ENCODE measurements at places on chromosomes 3 and 15.

GRCh38 chr15:75023872-75024636, 664 bp downstream of the PPCDC start:
- DNase-seq: peak; percentile 48

GRCh38 chr3:69861556-69861955, 122.3 kb downstream of the MITF start:
- DNase-seq: no peak

DNA sequence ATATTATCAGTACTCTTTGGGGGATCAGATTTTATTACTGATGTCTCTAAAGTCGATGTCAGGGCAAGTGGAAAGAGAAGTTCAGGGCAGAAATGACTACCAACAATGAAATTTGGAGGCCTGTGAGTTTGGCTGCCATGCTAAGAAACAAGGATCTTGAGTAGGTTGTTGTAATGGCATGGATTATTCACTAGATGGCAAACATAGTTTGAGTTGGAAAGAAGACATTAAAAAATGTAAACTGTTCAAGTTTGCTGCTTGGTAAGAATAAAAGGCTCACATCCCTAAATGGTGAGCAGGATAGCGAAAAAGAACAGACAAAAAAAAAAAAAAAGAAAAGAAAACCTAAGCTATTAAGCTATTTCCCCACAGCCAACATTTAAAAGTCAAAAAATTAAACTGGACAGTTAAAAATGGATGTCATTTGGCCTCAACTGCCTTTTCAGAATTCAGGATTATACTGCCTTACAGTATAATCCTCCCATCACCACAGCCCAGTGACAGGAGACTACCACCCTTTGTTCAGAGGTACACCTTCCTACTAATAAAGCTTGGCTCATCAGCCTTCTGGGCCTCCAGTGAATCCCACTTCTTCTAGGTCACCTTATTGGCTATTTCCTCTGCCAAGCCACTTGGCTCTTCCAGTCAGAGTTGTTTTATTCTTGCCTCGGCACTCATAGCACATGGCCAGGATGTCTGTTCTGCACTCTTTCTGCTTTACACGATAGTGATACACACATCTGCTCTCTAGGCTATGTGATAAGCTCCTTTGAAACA, 163.7 kb downstream of the PLD1 start:
- DNase-seq: no peak

- DNase-seq: no peak
Observed at GRCh38 chr3:143928056-143928455, 43.6 kb upstream of the DIPK2A start.

GRCh38 chr3:197600796-197601565, 45.2 kb upstream of the BDH1 start:
- DNase-seq: no peak

DNA sequence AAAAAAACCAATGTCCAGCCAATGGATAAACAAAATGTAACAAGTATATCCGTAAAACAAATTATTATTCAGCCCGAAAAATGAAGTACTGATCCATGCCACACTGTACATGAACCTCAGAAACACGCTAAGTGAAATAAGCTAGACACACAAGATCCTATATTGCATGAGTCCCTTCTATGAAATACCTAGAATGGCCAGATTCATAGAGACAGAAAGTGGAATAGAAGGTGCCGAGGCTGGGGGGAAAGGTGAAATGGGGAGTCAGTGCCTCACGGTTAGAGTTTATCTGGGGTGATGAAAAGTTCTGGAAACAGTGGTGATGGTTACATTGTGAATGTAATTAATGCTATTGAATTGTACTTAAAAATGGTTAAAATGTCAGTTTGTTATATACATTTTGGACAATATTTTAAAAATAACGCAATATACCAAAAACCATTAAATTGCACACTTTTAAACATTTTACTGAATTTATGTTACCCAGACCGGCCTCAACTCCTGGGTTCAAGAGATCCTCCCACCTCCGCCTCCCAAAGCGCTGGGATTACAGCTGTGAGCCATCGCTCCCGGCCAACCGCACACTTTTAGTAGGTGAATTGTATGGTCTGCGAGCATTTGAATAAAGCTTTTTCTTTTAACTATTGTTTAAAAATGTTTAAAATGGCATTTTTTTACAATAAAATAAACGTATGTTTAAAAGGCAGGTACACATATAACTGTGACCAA, 2.1 kb downstream of the RNF168 start:
- DNase-seq: no peak

DNA sequence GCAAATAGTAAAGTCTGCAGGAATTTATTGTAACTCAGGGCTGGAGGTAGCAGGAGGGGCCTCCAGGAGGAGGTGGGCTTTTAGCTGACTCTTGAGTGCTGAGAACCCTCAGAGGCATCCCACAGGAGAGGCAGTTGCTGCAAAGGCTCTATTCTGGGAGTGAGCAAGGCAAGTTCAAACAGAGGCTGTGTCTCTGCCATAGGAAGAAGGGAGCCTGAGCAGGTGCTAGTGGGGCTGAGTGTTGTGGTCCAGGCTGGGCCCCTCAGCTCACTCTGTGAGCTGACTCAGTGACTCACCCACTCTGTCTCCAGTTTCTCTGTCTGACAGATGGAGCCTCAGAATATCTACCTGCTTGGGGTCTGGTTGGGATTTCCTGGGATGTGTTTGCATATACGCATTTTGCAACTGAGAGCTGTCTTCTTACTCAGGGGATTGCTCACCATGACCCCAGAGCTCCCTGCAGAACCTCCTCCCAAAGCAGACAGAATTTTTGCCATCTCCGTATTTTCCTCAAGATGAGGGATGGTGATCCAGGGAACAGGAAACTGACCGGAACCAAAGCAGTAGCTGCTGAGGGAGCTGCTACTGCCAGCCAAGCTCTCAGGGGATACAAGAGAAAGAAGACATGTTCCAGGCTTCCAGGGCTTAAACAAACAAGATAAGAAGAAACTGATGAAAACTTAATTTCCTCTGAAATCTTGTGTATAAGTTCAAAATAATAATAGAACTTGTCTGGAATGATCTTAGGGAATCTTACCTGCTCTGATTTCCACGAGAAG, 13.6 kb upstream of the NOX5 start:
- DNase-seq: no peak

- DNase-seq: no peak
Observed at GRCh38 chr15:82122746-82123400, 77.1 kb upstream of the MEX3B start.

DNA sequence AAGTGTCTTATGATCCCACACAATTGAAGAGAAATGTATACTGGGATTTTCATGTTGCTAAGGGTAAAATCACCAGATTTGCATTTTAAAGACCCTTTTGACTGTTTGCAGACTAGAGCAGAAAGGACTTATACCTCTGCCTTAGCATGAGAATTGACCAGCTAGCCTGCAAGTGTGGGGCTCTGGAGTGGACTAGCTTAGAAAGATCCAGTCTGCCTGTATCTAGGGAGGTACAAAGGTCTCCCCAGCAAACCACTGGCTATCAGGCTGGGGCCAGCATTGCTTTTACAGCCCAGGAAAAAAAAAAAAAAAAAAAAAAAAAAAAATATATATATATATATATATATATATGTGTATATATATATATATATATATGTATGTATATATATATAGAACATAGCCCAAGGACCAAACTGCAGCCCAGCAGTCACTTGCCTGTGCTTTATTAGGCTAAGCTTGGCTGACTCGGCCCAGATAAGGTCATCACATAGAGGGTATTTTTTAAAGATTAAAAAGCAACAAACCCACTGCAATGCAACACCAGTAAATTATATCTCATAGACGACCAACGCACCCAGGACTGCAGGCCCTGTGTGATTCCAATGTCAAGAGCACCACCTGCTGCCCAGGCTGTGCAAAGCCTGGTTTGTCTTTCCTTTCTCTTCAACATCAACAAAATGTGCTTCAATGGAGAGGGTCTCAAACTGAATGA, 63.7 kb downstream of the DCLK3 start:
- DNase-seq: peak; percentile 52

GRCh38 chr3:131739211-131739610, 236.4 kb upstream of the MRPL3 start:
- no peak for DNase-seq

- DNase-seq: no peak
Observed at GRCh38 chr3:153889905-153890334, 231.3 kb upstream of the ARHGEF26 start.

DNA sequence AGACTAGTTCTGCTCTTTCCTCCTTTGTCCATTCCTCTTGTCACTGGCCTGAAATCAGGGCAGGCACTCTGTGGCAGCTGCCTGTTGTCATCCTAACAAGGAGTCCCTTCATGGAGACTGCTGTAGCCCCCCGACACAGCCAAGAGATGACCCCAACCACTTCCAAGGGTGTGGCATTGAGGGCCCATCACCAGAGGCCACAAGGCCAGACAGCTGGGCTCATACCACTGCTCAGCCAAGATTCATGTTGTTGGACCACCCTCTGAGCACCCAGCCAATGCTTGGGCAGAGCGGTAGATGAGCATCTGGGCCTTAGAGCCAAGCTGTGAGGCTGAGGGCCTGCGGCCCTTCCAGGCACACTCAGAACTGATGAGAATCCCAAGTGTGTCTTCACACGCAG, 85.4 kb downstream of the EPHB1 start:
- no peak for DNase-seq

DNA sequence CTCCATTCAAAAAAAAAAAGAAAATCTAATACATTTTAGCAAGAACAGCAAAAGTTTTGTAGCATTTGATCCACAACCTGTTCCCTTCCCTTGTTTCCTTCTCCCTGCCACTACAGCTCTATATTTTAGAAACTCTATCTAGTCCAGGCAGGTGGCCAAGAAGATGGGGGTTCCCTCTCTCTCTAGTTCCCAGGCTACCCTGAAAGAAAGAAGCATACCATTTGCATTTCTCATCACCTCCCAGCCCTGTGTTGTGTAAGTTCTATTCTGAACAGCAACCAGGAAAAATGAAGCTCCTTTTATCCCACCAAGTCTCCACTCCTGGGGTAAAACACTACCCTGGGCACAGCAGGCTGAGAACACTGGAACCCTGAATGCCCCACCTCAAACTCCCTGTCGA, 100.0 kb downstream of the PCCB start:
- DNase-seq: no peak

DNA sequence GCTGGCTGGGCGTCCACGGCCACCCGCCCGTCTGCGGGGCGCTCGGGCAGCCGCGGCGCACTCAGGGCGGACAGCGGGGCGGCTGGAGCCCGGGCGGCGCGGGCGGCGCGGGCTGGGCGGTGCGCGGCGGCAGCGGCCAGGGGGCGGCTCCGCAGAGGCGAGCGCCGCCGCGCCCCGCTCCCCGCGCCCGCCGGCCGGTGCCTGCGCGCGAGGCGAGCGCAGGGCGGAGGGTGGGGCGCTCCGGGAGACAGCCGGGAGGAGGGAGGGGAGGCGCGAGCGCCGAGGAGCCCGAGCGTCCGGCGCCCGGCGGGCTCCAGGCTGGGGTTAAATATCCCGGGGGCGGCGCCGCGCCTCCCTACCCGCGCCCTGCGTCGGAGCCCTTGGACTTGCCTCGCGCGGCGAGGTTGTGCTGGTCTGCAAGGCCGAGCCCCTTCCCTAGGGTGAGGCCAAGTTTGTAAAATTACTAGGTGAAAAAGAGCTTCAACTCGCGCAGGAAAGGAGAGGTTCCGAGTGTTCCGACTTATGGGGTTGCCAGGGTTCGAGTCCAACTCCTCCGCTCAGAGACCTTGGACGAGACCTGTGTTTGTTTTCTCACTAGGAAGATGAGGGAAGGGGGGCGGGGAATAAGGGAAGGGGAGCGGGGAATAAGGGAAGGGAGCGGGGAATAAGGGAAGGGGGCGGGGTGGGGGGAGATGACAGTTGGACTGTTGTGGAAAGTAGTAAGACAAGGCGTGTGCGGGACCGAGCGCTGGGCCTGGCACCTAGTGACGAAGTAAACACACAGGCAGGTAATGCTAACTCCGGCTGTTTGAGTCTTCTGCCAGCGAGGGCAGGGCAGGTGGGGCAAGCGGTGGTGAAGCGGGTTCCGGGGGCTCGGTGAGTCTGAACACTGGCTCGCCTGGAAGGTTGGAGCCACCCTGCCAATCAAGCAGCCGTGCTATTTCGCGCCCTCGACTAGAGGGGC, at the start of gene TNFAIP8L3:
TNFAIP8L3 (minus strand) TSS at position 301 of the 964 bp plus-strand sequence. CDS start 311 bp downstream, outside the sequence.
- no peak for DNase-seq

DNA sequence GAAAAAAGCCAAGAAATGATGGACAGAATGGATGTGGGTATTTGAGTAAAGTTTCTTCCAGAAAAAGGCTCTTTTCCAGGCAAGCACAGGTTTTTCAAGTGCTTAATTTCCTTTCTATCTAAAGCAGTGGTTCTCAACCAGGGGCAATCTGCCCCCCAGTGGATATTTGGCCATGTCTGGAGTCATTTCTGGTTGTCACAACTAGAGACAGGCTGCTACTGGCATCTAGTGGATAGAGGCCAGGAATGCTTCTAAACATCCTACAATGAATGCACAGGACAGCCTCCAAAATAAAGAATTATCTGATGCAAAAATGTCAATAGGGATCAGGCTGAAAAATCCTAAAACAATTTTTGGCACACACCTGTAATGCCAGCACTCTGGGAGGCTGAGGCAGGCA, 23.9 kb downstream of the SEC22C start:
- no peak for DNase-seq

- no peak for DNase-seq
Observed at GRCh38 chr3:39267631-39268548, 11.9 kb downstream of the CX3CR1 start.

DNA sequence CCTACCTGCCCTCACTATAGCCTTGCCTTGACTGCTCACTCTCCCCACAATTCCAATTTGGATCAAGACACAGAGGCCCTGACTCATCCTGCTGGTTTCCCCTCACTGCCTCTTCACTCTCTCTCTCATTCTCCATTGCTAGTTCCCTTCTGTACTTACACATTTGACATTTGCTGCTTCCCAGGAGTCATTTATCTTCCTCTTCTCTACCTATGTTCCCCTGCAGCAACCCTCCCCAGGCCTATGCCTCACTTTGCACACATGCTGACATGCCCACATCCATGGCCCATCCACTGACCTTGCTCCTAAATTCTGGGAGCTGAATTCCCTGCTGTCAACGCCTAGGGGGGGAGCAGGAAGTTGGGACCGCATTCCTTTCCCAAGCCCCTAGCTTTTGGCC, 82.2 kb downstream of the SRGAP3 start:
- no peak for DNase-seq

DNA sequence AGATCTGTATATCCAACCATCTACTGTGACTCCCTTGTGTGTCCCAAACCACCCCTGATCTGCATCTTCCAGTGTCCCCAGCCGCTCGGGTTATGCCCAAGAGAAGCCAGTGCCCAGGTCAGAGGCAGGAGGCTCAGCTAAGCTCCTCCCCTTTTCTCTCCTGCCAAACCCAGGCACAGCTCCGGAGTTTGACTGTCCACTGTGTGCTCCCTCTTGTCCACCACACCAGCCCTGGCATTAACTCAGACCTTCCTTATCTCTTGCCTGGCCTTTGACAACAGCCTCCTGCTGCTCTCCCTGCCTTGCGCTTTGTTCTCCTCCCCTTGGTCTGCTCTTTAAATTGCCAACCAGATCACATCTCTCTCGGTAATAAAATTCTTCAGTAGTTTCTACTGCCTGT, 39.3 kb downstream of the DGKG start:
- DNase-seq: no peak

DNA sequence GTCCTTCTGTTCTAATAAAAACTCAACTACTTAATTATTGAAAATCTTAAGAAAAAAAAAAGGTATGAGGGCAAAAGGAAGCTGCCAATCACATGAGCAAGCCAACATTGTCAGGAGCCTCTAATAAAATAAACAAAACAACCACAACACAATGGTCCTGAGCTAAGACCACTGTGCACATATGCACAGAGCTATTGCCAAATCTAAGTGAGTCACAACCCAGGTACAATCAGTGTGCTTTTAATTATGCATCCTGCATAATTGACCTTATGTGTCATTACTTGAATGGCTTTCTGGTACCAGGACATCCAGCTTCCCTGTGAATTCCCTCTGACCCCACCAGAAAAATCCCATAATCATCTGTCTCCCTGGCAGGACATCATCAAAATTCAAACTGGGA, 639.8 kb downstream of the MAGI1 start:
- DNase-seq: no peak

Measured in pancreas (tissue), 10 donors.